Fibroblast of the conjunctiva (primary cell): ENCODE measurements at places on chromosomes 6 and 20.

DNA sequence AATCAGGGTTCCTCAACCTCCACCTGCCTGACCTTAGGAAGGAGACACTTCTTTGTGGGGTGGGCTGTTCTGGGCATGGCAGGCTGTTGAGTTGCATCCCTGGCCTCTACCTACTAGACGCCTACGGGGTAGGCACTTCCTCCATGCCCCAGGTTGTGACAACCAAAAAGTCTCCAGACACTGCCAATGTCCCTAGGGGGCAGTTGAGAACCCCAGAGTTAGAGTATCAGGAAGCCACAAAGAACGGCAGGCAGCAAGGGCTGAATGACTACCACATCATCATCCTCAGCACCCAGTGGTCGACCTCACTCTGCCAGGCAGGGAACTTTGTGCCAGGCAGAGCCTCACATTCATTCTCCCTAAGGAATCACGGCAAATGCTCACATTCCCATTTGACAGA is 21.5 kb downstream of the PMEPA1 start:
- no peak for DNase-seq

DNA sequence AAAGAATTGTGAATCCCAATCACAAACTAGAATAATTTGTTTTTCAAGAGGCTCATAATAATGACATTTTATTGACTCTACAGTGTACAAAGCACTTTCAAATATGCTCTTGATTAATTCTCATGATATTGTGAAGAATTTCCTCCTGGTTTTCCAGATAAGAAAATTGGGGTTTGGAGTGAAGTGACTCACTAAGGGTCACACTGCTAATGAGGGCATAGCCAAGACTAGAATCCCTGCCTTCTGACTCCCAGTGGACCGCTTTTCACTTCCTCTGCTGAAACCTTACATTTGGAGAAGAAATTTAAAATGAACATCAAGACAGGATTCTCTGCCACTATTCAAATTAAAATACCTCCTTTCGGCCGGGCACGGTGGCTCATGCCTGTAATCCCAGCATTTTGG is 38.3 kb upstream of the LTV1 start:
- DNase-seq = no peak

DNA sequence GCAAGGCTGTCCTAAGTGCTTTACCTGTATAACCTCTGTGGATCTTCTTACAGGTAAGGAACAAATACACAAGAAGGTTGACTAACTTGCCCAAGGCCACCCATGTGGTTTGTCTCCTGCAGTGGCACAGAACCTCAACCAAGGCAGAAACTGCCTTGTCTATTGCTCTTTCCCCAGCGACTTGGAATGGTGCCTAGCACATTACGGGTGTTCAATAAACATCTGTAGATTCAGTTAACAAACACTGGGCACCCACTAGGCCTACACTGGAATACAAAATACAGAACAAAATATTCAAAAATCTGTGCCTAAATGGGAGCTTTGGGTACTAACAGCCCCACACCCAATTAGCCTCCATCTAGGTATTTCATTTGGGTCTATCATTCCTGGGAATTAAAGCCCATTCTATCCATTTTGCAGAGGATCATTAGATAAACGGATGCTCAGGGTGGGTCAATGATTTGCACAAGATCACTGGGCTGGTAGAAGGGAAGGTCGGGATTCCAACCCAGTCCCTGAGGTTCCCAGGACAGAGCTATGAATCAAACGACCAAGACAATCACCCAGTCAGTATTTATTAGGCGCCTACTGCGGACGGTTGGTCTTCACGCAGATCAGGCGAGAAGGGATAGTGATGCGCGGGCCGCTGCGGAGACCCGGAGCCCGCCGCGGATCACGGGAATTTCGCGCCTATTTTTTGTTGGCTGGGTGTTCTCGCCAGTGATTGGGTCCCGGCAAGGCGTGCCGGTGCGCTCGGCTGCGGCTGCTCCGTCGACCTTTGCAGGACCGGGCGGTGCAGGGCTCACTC is at the start of gene STK35:
Gene STK35, plus strand, starts transcription at position 771 of the 808 bp plus-strand sequence. CDS start 55 bp downstream, outside the sequence.
- DNase-seq = no peak

DNA sequence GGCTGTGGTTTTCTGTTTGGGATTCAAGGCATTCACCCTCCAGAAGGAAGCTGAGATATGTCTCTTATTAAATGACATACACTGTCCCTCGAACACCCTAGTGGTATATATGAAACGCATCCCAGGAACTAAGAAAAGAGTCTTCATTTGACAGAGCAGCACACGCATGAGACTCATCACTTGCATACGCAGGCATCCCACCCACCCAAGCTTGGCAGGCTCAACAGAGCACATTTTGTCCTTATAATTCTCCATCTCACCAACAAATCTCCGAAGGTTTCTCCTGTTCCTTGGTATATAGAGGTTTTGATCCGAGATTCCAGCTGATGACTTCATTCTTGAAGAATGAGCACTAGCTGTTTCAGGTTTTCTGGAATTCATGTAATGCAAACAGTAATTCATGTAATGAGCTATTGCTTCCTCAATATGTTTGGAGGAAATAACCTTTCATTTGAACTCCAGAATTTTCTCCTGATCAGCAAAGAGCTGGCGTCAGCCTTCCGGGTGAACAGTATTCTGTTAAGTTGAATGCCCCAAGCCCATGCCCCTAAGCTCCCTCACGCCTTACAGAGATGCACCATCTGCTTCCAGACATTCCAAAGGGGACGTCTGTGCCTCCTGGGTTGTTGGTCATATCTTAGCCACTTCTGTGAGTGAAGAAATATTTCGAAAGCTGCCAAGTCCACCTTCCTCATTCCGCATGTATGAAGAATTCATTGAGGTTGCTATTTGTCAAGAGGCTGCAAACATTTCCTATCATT is 66.0 kb upstream of the CDH4 start:
- DNase-seq = peak; percentile 88

DNA sequence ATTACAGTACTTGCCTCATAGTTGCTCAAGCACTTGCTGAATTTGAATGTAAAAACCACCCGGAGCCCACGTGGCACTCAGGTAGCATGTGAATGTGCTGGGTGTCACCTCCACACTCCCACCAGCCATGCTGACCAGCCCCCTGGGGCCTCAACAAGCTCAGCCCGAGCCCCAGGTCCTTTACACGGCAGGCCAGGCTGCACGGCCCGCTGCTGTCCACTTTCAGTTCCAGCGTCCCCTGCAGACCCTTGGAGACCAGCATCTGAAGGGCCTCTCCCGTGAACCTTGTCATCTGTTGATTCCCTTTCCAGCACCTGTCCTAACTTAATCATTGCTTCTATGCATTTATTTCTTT is 33.3 kb upstream of the ZBP1 start:
- DNase-seq = no peak

- DNase-seq = peak; percentile 23
Observed at GRCh38 chr6:87151781-87152525, 3.4 kb upstream of the ZNF292 start.

- DNase-seq = no peak
Observed at GRCh38 chr6:49556429-49556837, 6.0 kb downstream of the C6orf141 start.

DNA sequence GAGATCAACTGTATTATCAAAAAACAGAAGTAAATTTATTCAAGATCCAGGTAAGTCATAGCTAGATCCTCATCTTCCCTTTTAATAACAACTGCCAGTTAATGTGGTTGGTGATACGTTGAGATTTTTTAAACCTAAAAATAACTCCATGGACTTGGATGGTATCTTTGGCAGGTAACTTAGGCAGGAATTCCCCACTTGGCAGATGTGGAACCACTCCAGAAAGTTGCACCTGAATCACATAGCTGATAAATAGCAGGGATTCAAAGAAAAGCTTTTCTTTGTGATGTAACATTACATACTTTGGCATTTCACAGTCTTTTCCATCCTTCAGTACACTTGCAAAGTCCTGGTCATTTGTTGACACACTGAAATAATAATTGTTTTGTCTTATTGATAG is 62.6 kb downstream of the PRPH2 start:
- no peak for DNase-seq

GRCh38 chr6:124819346-124819745 is 142.9 kb upstream of the RNF217 start:
- DNase-seq = no peak

GRCh38 chr20:460707-461106 is 1.6 kb downstream of the TBC1D20 start:
- no peak for DNase-seq

DNA sequence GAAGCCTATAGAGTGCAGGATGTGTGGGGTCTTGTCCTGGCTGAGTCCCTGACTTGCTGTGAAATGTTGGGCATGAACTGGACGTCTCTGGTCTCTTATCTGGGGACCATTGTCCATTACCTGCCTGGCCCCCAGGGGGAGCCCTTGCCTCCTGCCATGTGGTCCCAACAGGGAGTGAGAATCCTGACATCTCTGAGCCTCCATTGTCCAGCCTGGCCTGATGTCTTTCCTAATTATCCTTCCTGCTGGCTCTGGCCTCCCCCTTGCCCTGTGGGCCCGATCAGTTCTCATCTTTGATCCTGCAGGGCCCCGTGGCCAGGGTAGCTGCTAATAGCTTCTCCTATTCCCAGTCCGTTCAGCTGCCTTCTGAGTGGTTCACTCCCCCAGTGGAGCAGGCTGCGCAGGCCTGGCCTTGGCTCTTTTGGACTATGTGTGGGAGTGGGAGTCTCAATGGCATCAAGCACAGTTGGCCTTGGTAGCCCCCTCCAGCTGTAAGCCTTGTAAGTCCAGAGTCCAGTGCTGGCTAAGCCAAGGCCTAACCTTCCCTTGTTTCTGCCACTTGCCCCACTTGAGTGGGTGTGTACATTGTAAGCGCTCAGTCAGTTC is 77.9 kb upstream of the RALY start:
- DNase-seq = no peak

DNA sequence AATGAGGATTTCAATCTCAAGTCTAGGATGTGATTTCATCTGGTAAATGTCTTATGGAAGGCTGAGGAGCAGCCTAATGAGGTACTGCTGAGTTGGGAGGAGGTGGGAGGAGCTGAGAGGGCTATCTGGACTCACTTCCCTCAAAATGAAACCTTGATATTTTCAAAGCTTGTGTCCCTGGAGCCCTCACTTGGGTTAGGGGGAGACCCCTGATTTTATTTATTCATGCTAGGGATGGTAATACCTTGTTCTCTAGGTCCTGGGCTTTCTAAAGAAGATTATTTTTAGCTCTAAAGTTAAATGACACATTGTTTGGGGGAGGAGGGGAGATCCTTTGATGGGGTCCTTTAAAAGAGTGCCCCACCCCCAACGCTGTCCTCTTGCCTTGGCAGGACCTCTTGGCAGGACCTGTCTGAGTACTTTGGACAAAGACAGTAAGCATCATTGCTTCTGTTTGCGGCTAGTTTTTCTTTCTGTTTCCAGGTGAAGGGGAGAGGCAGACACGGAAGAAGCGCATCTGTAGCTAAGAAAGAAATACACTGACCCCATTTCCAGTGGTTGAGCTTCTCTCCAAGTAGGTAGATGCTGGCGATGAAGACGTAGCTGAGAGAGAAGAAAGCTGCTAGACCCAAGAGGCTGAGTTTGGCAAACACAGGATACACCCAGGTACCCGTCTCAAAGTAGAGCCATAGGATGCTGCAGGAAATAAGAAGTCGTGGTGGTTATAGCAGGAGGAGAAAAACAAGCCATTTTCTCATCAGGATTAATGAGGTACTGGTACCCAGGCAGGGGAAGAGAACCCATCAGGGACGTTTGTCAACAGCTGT is 55.6 kb downstream of the ADTRP start:
- DNase-seq = no peak

GRCh38 chr20:29740601-29740950 is 1516.9 kb upstream of the DEFB115 start:
- no peak for DNase-seq

- no peak for DNase-seq
Observed at GRCh38 chr6:18883851-18884250, 496.7 kb downstream of the RNF144B start.

DNA sequence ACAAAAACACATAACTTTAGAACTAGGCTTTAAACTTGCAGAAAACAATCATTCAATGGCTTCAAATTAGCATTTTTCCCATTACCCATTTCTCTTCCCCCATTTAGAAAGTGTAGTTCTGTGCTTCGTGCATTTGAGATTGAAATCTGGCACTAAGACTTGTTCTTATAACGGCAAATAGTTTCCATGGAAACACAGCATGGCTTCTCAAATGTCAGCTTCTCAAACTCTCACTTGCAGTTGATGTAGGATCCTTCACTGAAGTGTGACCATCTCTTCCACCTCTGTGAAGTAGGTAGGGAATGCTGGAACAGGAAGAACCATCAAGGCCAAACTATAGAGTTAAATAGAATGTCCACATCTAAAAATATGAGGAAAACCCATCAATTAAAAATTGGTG is 52.2 kb downstream of the MANEA start:
- DNase-seq = no peak

GRCh38 chr6:111850295-111850937 is 22.8 kb downstream of the FYN start:
- no peak for DNase-seq

GRCh38 chr6:118536478-118536877 is 11.6 kb upstream of the PLN start:
- no peak for DNase-seq

DNA sequence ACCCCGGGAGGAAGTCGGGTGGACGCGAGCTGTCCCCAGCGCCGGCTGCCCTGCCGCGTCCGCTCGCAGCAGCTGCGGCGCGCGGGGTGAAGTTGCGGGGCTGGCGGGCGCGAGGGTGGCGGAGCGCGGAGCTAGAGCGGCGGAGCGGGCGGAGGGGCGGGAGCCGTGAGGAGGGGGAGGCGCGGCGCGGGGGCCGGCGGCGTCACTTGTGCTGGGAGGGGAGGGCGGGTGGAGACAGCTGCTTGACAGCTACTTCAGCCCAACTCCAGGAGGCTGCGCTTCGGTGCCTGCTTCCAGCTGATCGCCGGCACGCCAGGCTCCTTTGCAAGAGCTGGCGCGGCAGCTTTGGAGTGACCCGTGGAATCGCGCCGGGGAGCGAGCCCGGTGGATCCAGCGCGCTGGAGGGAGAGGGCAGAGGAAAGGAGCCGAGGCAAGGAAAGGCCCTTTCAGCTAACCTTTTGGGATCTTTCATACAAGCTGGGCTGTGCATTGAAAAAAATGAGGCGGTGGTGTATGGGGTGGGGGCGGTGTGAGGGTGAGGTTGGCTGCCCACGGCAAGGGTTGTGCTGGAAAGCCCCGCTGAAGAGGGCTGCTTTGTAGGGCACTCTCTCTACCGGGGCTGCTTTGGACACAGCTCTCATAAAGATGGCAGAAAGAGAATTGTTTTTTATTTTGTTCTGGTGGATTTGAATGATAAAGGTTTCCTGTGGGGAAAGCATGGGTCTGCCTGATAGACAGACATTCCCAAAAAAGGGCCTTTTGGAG is 24.6 kb downstream of the RIPOR2 start:
- DNase-seq = no peak

GRCh38 chr6:109440331-109441068 is at the start of the genes PPIL6 and SMPD2:
PPIL6 (minus strand) TSS chr6:109440628; CDS start chr6:109440590, 38 bp downstream.
SMPD2 (plus strand) TSS chr6:109440724; CDS start chr6:109441122, 398 bp downstream.
- DNase-seq = peak; percentile 81

- no peak for DNase-seq
Observed at GRCh38 chr20:4787820-4788219, 66.1 kb downstream of the PRND start.

DNA sequence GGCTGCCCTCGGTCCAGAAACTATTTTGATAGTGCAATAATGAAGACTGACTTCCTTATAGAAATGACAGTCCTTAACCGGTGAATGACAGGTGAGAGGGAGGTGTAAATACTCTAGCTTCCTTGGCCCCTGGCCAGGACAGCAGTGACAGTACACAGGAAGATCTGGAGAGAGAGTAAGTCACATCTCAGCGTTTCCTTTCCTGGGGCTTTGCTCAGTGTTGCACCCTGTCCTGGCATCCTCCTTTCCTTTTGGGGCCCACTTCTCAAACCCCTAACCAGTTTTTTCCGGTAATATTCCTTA is 336.9 kb downstream of the CD83 start:
- no peak for DNase-seq

GRCh38 chr6:56902641-56903464 is 52.1 kb upstream of the BEND6 start:
- DNase-seq = peak; percentile 51
